ENCODE measurements at places on chromosomes 7 and 10.

- no peak for DNase-seq
Observed at GRCh38 chr7:22662036-22662435, 65.0 kb upstream of the IL6 start.

- DNase-seq: no peak
Observed at GRCh38 chr7:20785157-20786048, 1.3 kb downstream of the SP8 start.

DNA sequence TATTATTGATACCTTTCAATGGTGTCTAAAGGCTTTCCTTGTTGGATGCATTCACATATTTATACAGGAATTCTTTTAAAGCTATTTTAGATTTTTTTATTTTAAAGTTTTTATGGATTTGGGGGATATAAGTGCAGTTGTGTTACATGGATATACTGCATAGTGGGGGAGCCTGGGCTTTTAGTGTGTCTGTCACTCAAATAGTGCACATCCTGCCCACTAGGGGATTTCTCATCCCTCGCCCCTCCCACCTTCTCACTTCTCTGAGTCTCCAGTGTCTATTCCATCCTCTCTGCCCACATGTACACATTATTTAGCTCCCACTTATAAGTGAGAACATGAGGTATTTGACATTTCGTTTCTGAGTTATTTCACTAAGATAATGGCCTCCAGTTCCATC is 154.0 kb upstream of the MKI67 start:
- no peak for DNase-seq

DNA sequence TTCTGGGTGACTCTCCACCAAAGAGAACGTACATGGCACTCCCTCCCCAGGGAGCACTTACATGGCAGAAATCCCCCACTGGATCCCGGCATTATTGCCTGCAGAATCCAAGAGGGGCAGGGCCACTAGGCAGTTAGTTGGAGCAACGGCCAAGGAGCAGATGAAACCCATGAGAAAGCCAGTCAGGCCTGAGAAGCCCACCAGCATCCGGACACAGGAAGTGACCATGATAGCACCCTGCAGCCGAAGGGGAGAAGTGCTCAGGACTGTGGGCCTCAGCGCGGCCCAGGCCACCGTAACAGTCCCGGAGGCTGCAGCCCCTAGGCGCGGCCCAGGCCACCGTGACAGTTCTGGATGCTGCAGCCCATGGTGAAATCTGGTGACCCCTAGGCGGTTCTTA is 43.5 kb downstream of the STRA8 start:
- DNase-seq: no peak

GRCh38 chr10:31124852-31125251 is 93.2 kb upstream of the ZNF438 start:
- no peak for DNase-seq

DNA sequence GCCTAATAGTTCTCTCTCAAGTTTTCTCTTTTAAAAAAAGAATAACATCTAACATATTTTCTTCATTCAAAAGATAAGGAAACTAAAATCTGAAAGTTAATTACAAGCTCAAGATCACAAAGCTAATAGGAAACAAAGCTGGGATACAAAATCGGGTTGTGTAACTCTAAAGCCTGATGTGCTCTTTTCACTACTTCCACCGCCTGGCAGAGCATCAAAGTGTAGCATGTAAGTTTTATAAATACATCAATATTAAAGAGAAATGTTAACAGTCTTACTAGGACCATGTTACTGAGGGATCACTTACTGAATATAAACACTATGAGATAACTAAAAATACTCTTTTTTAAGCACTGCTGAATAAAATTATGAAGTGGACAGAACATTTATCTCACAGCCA is 97.2 kb downstream of the KMT2C start:
- no peak for DNase-seq

DNA sequence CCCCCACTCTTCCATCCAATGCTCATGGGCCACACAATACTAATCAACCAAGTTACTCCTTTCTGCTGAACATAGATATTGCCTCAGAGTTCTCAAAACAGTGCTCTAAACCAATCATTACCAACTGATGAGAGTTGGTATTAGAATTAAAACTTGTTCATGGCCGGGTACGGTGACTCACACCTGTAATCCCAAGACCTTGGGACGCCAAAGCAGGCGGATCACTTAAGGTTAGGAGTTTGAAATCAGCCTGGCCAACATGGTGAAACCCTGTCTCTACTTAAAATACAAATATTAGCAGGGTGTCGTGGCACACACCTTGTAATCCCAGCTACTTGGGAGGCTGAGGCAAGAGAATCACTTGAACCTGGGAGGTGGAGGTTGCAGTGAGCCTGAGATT is 8.2 kb downstream of the TM9SF3 start:
- DNase-seq: no peak

- no peak for DNase-seq
Observed at GRCh38 chr7:55983537-55983936, 19.2 kb downstream of the NIPSNAP2 start.

- no peak for DNase-seq
Observed at GRCh38 chr10:131748831-131749766, 151.7 kb upstream of the PPP2R2D start.

- DNase-seq: no peak
Observed at GRCh38 chr10:22702348-22702747, 12.0 kb downstream of the PIP4K2A start.

- DNase-seq: no peak
Observed at GRCh38 chr7:143320620-143321019, 4.7 kb downstream of the CLCN1 start.

DNA sequence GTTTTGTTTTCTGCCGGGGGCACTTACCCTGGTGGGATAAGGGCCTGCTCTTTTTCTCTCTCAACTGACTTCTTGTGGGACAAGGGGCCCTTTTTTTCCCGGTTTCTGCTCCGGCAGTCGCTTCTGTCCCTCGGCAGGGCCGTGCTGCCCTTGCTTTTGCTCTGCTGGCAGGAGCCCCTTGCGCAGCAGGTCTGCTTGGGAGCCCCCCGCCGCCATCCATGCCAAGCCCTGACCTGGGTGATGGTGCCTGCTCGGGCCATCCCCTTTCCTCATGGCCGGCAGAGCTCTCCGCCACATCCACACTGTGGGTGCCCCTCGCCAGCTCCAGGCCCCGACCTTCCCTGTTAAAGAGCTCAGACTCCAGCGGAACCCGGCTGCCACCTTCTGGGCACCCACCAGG is 47.0 kb upstream of the ZNF32 start:
- DNase-seq: no peak

DNA sequence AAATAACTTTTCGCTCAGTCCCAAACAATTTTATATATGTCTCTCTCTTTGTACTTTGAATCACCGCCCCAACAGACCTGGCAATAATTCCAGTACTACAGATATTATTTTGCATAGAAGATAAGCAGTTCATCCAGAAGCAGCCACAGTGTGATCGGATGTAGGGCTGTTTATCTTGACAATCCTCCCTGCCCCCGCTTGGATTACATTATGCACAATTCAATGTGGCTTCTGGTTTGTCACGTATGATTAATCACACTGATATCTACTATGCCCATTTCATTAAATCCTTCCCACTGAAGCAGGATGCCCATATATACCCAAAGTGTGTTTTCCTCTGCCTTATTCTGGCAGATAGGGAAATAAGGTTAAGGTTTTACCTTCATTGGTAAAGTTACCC is 115.2 kb downstream of the PDE1C start:
- no peak for DNase-seq

DNA sequence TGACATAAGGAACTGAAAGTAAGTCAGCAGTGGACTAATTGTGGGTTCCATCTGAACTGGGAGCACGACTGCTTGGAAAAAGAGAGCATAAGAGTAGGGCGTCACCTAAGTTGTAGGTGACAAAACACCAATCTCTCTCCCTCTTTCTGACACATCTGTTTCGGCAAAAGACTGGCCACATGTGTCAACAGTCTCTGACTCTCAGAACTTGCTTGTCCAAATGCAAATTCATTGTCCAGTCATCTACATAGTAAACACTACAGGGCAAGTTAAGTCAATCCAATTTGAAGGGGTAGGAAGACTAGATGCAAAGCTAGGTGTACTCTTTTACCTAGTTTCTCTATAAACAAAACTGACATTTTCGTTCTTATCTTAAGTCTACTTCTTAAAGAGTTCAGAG is 87.7 kb downstream of the ZNF438 start:
- no peak for DNase-seq

DNA sequence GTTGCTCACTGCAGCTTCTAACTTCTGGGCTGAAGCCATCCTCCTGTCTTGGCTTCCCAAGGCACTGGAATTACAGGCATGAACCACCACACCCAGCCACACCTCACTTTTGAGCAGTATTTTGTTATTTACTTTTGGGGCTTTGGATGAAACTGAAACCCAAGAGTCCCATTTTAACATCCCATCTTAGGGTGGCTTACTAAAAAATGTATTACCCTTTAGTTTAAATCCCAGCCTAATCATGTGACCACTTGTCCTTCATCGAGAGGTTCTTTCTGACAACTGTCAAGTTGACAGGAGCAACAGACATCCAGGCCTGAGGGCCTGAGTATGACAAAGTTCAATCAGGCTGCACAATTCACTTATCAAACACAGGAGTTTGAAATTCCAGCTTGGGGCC is 33.6 kb downstream of the C10orf67 start:
- no peak for DNase-seq

GRCh38 chr10:11863353-11864109 is 40.4 kb downstream of the PROSER2 start:
- DNase-seq: no peak

DNA sequence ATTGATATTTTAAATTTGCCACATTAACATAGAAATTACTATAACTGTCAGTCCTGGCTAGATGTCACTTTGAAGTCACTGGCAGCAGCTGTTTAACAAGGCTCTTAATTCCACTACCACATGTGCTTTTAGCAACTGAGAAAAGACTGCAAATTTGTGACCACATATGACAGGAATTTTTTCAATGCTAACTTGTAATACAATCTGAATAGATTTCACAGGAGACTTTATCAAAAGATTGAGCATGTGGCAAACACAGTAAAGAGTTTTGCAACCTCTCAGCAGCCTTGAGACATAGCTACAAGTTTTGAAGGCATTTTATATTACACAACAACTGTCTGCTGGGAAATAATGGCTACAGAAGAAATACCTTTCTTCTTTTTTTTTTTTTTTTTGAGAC is 73.0 kb downstream of the MICU1 start:
- DNase-seq: peak; percentile 90

DNA sequence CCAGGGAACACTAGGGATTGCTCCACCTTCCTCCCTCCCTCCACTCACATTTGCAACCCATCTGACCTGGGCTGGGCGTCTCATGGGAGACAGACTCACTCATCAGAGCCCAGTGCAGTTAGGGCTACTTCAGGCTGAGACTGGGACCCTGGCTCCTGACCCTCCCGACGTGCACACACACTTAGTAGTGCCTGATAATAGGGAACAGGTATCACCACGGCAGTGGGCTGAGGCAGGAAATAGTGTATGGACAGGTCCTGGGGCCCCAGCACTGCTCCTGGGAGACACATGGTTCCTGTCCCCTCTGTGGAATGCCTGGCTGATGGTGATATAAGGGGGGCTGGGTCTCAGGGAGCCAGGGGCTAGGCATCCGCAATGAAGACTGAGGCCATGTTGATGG is 14.3 kb downstream of the AQP1 start:
- no peak for DNase-seq

DNA sequence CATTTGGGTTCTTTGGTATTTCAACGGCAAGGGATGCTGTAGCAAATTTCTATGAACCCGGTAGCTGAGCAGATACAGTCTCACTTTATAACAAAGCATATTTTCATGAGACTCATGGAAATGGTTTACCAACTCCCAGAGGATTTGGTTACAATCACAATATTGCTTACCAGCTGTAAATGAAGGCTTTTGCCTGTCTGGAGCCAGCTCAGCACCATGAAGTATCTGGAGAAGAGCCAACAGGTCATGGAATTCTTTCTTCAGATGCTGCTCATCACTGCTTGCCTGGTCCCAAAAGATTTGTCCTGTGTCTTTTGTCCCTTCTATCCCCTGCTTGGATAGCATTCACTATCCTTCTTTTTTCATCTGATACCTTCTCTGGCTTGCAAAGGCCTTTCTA is 316.9 kb upstream of the PHYHIPL start:
- peak; percentile 84 for DNase-seq

DNA sequence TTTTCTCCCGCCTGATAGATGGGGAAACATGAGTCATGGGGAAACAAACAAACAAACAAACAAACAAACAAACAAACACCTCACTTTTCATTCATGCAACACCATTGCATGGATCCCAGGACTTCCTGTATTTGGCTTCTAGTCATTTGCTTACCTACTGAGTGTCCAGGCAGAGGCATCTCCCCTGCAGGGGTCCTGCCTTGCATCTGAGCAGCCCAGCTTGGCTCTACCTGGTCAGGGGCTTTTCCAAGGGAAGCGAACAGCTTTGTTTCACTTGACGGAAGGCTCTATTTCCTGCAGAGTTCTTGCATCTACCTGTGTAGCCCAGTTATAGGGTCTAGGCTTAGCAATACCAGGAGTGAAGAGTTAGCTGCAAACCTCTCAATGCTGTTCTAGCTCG is 374.2 kb downstream of the GATA3 start:
- no peak for DNase-seq

- no peak for DNase-seq
Observed at GRCh38 chr7:157041004-157041403, 30.5 kb upstream of the MNX1 start.

DNA sequence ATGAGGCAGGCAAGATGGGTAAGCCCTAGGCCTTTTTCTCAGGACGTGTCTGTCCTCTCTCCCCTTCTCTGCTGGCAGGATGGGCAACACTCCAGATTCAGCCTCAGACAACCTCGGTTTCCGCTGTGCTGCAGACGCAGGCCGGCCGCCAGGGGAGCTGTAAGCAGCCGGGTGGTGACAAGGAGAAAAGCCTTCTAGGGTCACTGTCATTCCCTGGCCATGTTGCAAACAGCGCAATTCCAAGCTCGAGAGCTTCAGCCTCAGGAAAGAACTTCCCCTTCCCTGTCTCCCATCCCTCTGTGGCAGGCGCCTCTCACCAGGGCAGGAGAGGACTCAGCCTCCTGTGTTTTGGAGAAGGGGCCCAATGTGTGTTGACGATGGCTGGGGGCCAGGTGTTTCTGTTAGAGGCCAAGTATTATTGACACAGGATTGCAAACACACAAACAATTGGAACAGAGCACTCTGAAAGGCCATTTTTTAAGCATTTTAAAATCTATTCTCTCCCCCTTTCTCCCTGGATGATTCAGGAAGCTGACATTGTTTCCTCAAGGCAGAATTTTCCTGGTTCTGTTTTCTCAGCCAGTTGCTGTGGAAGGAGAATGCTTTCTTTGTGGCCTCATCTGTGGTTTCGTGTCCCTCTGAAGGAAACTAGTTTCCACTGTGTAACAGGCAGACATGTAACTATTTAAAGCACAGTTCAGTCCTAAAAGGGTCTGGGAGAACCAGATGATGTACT is 13.1 kb downstream of the PHKG1 start:
- peak; percentile 46 for DNase-seq

- no peak for DNase-seq
Observed at GRCh38 chr7:2016761-2017480, 215.8 kb downstream of the MAD1L1 start.

DNA sequence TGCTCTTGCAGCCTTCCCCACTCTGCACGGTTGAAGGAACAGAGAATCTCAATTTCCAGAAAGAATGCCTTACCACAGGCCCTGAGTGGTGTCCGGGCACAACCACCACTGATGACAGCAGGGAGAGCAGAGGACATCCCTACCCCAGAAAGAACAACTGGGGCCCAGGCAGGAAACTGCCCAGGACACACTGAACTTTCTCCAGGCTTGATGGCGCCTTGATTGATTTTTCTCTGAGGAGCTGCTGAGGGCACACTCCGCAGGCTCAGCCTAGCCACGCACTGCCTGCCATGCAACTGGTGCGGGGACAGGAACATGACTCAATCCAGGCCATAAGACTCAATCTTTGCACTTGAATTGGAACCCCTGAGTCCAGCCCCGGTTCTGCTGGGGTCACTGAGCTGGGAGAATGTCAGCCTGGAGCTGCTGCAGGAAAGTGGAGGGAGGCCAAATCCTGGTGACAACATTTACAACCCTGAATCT is 5.9 kb downstream of the AKR1B1 start:
- no peak for DNase-seq

Data from LHCN-M2 (cell line).